ENCODE measurements at places on chromosomes 1 and 21.

GRCh38 chr1:181251001-181251712, 162.7 kb downstream of the IER5 start:
- DNase-seq = no peak

DNA sequence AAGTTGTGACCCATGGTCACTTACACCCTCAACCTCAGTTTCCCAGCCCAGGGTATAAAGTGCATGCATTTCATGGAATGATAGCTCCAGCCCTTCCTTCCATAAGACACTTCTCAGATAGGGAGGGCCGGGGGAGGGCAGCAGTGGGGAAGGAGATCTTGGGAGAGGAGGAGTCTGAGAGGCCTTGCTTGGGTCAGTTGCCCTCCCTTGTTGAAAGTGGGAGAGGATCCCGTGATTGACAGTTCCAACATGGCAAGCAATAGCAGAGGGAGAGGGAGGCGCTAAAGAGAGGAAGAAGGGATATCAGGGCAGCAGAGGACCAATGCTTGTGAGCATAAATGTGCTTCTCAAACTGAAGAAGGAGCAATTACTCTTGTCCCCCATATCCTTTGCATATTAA, 244.4 kb downstream of the CHRM3 start:
- DNase-seq = no peak

- DNase-seq = no peak
Observed at GRCh38 chr1:204751883-204752687, 66.5 kb upstream of the LRRN2 start.

GRCh38 chr1:236098267-236098666, 33.4 kb upstream of the NID1 start:
- no peak for DNase-seq

DNA sequence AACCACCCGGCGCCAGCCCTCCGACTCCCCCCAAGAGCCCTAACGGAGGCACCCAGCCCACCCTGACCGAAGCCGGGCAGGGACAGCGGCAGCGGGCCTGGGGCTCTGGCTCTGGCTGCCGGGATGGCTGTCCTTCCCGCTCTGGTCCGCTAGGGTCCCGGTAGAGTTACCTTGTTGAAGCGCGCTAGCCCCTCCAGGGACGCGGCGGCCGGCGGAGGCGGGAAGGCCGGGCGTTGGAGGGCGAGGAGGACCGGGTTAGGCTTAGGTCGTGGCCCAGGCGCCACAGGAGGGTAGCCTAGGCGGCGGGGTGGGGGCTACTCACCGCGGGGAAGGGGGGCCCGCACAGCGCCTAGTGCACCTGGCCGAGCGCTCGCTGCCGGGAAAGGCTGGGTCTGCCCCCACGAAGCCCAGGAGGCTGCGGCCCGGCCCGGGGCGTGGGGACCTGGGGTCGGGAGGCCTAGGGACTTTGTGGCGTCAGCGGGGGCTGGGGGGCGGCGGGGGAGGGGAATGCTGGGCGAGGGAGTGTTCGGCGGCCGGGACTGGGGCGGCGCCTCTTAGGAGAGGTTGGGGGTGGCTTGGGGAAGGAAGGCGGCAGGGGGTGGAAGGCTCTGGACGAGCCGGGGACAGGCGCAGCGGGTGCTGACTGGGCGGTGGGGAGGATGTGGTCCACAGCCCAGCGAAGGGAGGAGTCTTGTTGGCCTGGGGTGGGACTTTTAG, at the start of gene TRIM17:
TSS of gene TRIM17 (minus strand) at position 645 of the 717 bp plus-strand sequence. CDS start 1,789 bp downstream, outside the sequence.
- DNase-seq = no peak

- DNase-seq = no peak
Observed at GRCh38 chr1:76013206-76013581, 61.4 kb upstream of the ST6GALNAC3 start.

GRCh38 chr1:8742022-8742924, 75.2 kb downstream of the RERE start:
- no peak for DNase-seq

DNA sequence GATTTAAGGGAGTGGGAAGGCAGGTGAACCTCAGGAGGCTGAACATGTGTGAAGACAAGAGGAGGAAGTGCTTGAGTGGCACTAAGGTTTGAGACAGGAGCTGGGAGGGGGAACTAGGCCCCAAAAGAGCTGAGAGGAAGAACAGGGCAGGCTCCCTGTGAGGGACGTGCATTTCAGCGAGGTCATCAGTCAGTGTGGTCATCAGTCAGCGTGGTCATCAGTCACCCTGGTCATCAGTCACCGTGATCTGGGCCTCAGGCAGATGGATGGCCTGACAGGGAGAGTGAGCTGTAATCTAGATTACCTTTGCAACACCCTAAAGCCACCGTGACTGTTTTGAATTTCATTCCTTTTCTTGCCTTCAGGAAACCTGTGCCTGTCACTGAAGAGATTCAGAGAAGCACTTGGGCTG, 29.1 kb downstream of the VTCN1 start:
- DNase-seq = no peak

GRCh38 chr1:150234566-150235293, 1.2 kb downstream of the ANP32E start:
- peak; percentile 76 for DNase-seq

- no peak for DNase-seq
Observed at GRCh38 chr1:2483026-2483425, 6.9 kb downstream of the PLCH2 start.

DNA sequence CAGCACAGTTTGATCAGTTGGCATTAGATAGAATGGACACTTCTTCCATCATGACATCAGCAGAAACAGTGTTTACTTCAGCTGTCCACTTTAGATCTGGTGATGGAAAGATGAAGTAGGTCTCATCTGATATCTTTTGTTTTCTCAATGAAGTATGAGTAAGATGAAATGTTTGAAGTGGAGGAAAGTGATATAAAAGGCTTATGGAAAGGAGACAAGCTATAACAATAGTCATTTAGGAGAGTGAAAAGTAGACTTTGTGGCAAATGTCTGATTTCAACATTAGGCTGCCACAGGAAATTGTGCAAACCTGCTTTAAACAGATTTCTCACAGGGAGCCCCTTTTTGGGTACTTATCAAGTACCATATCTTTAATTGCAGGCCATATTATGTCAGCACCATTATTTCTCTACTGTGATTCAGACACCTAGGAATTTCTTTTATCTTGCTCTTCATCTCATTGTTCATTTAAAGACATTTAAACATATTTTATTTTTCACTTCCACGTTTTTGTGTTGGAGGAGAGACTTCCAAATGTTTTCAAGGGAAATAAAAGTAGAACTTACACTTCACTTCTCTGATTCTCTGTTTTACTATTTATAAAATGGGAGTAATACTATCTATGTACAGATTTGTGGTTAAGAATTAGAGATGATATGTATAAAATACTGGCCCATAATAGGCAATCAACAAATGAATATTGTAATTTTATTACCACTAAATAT, 18.1 kb downstream of the PDC start:
- DNase-seq = no peak

DNA sequence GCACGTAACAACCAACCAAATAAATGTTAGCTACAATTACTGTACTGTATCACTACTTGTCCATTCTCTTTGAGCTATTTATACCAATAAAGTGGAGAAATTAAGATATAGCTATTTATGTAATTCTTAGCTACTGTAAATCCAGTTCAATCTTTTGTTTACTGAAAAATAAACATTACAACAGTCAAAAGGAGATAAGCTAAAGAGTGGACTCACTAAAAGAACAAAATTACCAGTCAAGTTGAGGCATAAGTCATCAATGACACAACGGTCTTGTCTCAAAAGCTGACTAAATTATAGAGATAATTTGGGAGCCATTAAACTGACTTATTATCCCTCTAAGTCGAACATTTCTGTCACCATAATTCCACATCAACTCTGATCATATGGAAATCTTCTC, 22.5 kb downstream of the TGFBR3 start:
- no peak for DNase-seq

DNA sequence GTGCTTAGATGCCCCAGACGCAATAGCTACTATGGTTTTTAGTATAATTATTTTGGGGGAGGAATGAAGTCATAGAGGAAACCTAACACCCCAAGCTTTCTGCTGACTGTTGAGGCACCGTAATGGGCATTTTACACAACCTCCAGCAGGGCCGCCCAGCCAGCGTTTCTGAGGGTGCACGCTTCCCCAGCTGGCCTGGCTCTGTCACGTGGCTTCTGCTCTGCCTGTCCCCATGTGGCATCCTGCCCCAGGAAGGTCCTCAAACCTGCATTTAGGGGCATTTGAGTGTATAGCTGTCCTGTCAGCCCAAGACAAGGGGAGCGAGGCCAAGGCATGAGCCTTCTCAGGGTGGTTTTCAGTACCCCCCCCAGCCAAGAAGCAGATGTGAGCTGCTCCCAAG, 10.4 kb upstream of the NEK2 start:
- DNase-seq = no peak

- no peak for DNase-seq
Observed at GRCh38 chr1:184870319-184870718, 104.0 kb downstream of the NIBAN1 start.

All from stimulated activated CD4-positive, alpha-beta T cell treated with anti-CD3 and anti-CD28 coated beads, TNF-alpha, amount 100 ng/mL, for 4 hours (primary cell).